Vagina (tissue), 2 donors: ENCODE measurements at places on chromosomes 6 and 20.

DNA sequence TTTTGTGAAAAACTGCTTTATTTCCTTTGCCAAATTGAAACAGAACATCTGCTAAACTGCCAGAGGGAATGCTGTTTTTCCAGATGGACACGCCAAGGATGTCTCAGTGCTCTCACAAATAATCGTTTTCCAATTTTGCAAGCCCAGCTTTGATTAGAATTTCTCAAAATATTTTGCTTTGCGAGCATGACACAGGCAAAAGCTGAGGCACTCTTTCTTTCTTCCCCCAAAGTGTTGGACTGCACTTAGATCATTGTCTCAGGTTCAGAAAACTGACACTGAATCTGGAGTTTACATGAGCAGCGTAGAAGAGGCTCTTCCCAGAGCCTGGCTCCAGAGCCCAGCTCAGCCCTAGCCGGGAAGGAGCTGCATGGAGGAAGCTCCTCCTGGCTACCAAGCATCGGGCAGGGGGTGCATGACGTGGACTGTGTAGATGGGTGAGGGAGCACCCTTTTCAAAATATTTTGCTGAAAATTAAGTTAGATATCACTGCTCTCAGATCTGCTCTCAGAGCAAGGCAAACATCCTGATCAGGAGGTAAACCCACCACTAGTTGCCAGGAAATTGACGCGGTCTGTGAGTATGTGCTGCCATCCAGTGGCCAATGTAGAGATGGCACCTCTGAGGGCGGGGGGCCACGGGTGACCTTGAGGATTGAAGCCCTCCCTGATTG lies 107.5 kb downstream of the SLC22A3 start:
- DNase-seq, result no peak

- peak; percentile 83 for DNase-seq
These were observed 159.6 kb upstream of the MYLIP start for GRCh38 chr6:15969236-15969778.

GRCh38 chr20:19129306-19129705 lies 83.1 kb upstream of the SLC24A3 start:
- DNase-seq, result no peak

- no peak for DNase-seq
These were observed 84.2 kb downstream of the MYB start for GRCh38 chr6:135265278-135265677.

- DNase-seq, result no peak
These were observed 92.7 kb upstream of the DTNBP1 start for GRCh38 chr6:15755526-15755925.

- no peak for DNase-seq
These were observed 1.6 kb downstream of the MRGBP start for GRCh38 chr20:62797671-62798532.

GRCh38 chr6:22878324-22878701 lies 308.9 kb downstream of the HDGFL1 start:
- DNase-seq, result no peak

- no peak for DNase-seq
These were observed 175.0 kb downstream of the CBLN4 start for GRCh38 chr20:55830121-55830827.

GRCh38 chr6:150695652-150696051 lies 96.0 kb downstream of the PLEKHG1 start:
- DNase-seq, result no peak

DNA sequence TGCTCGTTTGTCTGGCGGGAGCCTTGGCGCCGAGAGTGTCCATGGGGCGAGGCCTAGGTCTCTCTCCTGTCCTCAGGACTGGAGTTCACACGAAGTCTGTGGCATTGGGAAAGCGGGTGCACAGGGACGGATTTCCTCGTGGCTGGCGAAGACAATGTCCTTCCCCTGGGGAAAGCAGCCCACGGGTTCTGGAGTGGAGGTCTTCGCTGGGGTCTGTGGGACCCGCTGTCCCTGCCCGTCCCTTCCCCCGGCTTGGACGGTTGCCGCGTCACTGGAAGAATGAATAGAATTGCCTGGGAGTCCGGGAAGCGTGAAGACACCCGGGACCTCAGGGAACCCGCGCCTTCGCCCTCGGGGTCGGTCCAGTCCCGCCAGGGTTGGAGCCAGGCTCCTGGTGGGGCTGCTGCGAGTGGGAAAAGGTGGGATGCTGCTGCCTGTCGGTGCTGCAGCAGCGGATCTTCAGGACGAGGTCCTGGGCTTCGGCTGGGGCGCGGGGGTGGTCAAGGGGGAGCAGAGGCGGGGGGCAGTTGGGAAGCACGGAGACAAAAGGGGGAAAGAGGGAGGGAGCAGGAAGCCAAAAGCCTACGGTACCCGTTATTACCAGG lies 441.8 kb upstream of the DEFB115 start:
- DNase-seq, result no peak

- no peak for DNase-seq
These were observed at the start of gene SLC17A9 for GRCh38 chr20:62952373-62952967. Gene SLC17A9 (plus strand): TSS chr20:62952709. CDS start chr20:62952831, 122 bp downstream.

DNA sequence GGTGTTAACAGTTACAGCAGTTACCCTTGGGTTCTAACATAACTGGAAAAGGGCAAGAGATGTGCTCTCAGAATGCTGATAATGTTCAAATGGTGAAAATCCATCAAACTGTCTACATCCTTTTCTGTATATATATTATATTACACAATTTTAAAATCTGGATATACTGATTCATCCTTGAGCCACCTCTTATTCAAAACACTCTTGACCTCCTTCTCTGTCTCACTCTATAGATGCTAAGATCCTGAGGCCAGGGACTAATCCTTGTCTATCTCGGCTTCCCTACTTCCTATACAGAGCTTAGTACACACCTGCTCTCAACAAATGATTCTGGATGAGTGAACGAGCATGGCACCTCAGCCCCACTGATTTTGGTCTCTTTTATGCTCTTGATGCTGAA lies 47.3 kb downstream of the HIVEP2 start:
- DNase-seq, result no peak

GRCh38 chr6:149477544-149477943 lies 7.3 kb downstream of the ZC3H12D start:
- no peak for DNase-seq

- DNase-seq, result no peak
These were observed 7.6 kb upstream of the TAF4 start for GRCh38 chr20:62073323-62073722.

- no peak for DNase-seq
These were observed 30.8 kb downstream of the DUSP22 start for GRCh38 chr6:322940-323729.

DNA sequence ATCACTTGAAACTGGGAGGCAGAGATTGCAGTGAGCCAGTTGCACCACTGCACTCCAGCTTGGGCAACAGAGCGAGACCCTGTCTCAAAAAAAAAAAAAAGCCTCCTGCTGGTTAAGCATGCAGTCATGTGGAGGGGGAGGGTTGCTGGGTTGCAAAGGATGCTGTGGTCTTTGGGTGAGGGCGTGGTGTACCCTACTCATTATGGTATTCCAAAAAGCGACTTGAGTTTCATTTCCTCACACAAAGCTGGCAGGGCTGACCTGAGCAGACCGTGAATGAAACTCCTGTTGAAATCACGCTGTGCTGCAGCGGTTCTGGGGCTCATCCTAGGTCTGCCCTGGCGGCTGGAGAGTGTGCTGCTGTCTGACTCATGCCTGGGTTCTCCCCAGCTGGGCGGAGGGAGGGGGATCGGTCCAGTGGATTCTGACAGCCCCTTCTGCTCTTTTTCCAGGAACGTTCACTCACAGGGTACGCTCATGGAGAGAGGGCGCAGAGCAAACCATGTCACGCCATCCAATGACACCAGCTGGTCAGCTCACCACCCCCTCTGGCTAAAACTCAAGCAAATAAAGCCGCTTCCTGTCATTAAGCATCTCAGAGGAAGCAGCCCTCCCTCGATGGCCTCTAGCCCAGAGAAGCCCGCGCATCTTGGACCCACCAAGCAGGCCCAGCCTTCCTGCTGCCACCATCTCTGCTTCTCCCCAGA lies 166.2 kb downstream of the SCML4 start:
- no peak for DNase-seq

DNA sequence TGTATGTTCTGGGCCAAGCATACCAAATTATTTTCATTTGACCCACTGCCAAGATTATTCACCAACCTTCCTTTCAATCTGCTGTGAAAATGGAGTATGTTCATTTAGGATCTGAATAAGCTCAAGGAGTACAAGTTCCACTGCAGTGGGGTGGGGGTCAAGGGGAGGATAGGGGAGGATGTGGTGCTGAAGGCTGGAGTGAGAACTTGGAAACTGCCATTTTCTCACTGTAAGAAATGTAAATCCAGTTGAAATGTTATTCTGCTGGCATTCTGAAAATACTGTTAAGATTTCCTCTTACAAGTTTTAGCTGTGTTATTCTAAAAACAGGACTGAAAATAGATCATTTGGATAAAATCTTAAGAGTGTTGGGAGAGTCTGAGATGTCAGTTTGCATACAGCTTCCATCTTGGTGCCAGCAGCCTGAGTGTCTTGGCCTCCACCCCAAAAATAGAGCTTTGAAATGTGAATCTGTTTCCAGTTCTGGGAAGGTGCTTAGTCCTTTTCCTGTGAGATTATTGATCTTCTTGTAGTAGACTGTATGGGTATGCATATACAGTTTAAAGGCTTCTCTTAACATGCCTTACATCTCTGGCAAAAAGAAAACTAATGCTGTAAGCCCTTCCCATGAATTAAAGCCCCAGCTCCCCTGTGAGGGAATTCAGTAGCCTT lies 84.3 kb downstream of the CTNNBL1 start:
- DNase-seq, result no peak

GRCh38 chr6:101918471-101918870 lies 525.0 kb downstream of the GRIK2 start:
- no peak for DNase-seq

DNA sequence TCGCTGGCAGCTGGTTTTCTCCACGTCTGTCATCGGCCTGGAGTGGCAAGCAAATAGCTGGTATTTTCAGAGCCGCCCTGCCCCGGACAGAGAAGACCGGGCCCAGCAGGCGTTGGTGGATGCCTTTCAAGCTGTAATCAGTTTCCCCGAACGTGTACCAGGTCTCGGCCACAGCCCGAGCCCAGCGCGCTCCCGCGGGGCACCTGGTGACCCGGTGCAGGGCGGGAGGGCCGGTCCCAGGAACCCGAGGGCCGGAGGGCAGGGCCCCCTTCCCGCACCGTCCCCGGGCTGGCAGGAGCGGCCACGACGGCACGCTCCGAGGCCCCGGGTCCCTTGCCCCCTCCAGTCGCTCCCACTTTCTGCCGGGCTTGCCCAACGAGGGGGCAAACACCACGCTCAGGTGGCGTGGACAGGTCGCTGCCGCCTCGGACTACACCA lies 348 bp upstream of the PYGB start:
- DNase-seq, result no peak
